ENCODE measurements at places on chromosomes 5 and 9. TPM values are rescaled to one million over a fixed set of nuclear protein-coding genes. Genes with fewer than 3 reads are reported as not detected.

The SHISAL2B gene
- not detected for total RNA-seq

The DMGDH gene
- 4.2 TPM for total RNA-seq

The ANXA2R gene
- 10.6 TPM for total RNA-seq

The ADGRD2 gene
- 4.2 TPM for total RNA-seq

The SLC36A3 gene
- total RNA-seq = not detected

The MYMK gene
- not detected for total RNA-seq

The SLC38A9 gene
- 23.3 TPM for total RNA-seq

The ANKRD55 gene
- total RNA-seq = 0.74 TPM

The FKBP15 gene
- total RNA-seq = 28.7 TPM

The BTNL9 gene
- total RNA-seq = 34.1 TPM

The TRIM14 gene
- total RNA-seq = 25.8 TPM

The PRKACG gene
- not detected for total RNA-seq

The FPGS gene
- 99.7 TPM for total RNA-seq

The KIF20A gene
- 2.5 TPM for total RNA-seq

The DND1 gene
- 2.9 TPM for total RNA-seq

The HSD17B4 gene
- 137 TPM for total RNA-seq

The HAVCR2 gene
- total RNA-seq = 4.4 TPM

The PKD2L2 gene
- not detected for total RNA-seq

The GADD45G gene
- 16.2 TPM for total RNA-seq

The FGD3 gene
- total RNA-seq = 19.9 TPM

The CCDC112 gene
- 7.9 TPM for total RNA-seq

The RAD50 gene
- 29.0 TPM for total RNA-seq

The OSMR gene
- 69.0 TPM for total RNA-seq

The MYOZ3 gene
- not detected for total RNA-seq

The DIPK1B gene
- total RNA-seq = 11.5 TPM

The ADCY2 gene
- 18.4 TPM for total RNA-seq

The OCLN gene
- total RNA-seq = 12.8 TPM

The CENPP gene
- total RNA-seq = 9.3 TPM

The ENTREP1 gene
- total RNA-seq = 12.5 TPM

The MAMDC4 gene
- total RNA-seq = 3.2 TPM

The FAXDC2 gene
- total RNA-seq = 35.4 TPM

Measured in vagina (tissue), 2 donors.